ENCODE measurements at places on chromosomes 6 and 20.

DNA sequence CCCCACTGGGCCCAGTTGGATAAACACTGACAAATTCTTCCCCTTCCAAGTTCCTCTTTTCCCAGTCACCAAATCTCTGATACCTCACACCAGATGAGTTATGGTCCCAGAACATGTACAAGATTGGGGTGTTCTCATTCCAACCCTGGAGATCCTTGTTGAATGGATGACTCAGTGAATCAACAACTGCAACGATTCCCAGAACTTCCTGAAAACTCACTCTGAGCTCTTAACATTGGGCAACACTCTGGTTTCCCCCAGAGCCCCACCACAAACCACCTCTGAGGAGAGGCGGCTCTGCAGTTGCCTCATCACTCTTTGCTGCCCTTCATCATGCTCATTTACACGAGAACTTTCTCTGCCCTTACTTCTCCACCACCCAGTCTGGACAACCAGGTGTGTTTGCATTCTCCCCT, 115.2 kb downstream of the MRPL14 start:
- DNase-seq = no peak

- DNase-seq = no peak
Observed at GRCh38 chr20:16621435-16622141, 48.3 kb upstream of the KIF16B start.

- DNase-seq = peak; percentile 78
Observed at GRCh38 chr6:18262702-18263417, 1.5 kb downstream of the DEK start.

DNA sequence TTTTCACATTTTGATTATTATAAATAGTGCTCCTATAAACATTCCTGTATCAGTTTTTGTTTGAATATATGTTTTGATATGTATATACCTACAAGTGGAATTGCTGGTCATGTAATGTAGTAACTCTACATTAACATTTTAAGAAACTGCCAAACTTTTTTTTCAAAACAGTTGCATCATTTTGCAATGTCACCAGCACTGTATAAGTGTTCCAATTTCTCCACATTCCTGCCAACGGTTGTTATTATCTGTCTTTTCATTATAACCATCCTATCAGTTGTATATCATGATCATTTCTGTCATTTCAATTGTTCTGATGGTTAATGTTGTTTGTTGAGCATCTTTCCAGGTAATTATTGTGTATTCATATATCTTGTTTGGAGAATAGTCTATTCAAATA, 44.8 kb upstream of the SAMD5 start:
- DNase-seq = no peak

GRCh38 chr6:160534050-160534696, 129.9 kb downstream of the LPA start:
- DNase-seq = no peak

DNA sequence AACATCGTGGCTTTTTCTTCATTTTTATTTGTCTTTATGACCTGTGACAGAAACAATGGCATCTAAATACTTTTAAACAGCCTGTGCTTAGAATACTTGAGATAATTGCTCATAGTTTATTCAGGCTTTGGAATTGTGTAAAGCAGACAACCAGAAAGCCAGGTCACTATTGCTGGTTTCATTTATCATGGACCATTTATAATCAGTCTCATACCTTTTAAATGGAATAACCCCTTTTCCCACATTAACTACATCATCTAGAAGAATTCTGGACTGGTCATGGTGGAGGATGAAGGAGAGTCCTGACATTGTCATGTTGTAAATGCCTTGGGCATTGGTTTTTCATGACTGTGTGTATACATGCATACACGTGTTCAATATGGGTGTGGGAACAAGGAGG, 661.5 kb downstream of the EPM2A start:
- no peak for DNase-seq

DNA sequence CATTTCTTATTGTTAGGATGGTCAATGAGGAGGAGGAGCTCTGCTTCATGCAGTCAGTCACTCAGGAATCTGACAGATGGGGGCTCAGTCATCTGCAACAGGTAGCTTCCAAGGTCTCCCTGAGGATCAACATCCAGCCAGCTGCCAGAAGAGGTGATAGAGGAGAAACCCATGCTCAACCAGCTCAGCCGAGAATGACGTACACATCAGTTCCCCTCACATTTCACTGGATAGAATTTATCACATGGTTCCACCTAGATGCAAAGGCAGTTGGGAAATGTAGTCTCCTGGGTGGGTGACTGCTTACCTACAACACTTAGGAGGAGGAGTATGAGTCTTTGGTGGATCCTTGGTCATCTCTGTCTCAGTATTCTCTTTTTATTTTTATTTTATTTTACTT, 144.5 kb downstream of the CEBPB start:
- DNase-seq = no peak

DNA sequence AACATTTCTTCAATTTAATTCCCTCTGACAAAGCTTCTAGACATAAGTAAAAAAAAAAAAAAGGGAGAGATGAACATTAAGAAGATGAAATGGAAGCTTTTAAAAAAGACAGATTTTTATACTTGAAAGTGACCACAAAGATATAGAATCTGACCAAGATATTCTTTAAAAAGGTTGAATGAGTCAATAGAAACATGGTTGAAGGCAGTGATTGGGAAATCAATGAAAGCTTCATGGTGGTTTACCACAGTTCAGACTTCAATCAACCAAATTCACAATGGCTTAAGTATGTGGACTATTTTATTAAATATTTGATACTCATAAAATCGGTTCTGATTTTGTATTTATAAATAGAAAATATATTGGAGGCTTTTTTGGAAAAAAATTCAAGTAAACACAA, 248.4 kb upstream of the HSF2 start:
- DNase-seq = no peak

GRCh38 chr6:77716311-77716710, 63.5 kb downstream of the MEI4 start:
- no peak for DNase-seq

GRCh38 chr6:17022604-17023003, 79.2 kb upstream of the STMND1 start:
- peak; percentile 30 for DNase-seq

GRCh38 chr20:3749087-3749688, 16.7 kb downstream of the HSPA12B start:
- DNase-seq = no peak

DNA sequence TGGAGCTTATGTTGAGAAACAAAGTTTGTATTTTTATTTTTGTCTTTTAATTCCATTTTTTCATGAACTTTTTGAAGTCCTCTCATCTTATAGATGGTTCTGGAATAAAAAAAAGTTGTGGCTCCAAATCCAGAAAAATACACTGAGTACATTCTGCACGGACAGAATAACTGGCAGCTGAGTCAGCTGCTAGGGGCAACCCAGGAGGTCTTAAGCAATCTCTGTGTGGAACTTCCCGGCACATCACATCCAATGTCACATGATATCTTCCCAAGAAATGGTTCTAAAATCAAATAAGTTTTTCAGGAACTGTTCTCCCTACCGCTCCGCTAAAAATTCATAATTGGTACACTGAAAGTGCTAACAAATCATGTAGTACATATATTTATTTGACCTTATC, 29.8 kb downstream of the SLC13A3 start:
- DNase-seq = no peak

DNA sequence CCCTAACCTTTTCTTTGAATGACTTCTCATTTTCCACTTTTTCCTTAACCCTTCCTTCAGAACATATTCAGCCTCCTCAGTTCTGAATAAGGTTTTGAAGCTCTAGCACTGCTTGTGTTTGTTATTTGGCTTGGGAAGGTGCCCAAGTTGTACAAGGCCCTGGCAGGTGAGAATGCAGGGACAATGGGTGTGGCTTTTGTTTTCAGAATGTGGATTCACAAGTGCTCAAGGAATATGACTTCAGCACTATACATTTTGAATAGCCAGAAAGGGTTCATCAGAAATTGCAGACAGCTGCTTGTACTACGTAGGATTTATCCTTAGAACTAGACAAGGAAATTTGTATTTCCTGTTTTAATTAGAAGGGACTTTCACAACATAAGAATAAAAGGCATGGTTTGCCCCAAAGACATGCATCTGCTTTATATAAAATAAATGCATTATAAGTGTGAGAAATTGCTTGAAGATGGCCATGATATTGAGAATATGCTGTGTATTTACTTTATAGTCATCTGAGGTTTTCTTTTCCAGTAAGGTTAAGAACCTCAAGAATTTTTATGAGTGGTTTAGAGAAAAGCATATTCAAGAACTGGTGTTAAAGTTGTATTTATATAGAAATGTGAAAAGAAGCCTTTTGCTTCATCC, 29.3 kb upstream of the PRDM1 start:
- no peak for DNase-seq

DNA sequence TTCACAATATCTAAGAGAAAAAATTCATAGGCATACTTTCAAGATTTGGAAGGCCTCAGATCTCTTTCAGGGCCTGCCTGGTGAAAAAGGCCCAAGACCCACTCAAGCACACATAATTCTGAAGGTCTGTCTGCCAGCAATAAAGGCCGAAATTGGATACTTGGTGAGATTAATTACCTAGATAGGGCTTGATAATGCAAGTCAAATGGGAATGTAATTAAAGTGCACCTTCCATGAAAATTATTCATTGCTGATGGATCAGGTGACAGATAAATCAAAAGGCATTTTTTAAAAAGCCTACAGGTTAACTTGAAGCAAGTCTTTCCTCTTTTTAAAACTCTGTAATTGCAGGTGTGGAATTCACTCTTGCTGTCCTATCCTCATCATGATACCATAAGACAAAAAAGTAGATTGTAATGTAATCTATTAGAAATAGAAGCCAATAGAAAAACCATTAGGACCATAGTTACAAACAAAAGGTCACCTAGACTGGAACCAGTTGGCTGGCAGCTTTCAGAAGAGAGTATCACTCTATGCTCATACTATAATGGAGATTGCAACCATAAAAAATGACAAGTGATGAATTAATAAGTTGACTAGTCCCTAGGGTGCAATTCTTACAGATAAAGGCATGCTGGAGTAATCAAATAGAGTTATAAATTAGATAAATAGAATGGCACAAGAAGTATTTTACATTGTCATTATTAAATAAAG, 77.3 kb downstream of the EPHA7 start:
- DNase-seq = no peak

GRCh38 chr20:19799325-19799724, 41.3 kb downstream of the RIN2 start:
- no peak for DNase-seq

- DNase-seq = no peak
Observed at GRCh38 chr6:135728589-135728988, 122.9 kb upstream of the PDE7B start.

- no peak for DNase-seq
Observed at GRCh38 chr20:24547967-24548366, 78.5 kb downstream of the SYNDIG1 start.

Measured in GM12878 (cell line).